ENCODE measurements at places on chromosomes 1 and 21. TPM values are rescaled to one million over a fixed set of nuclear protein-coding genes. Genes with fewer than 3 reads are reported as not detected.

Gene AMY1C
- not detected for total RNA-seq

Gene FCGR3A
- total RNA-seq: not detected

Gene PLEKHN1
- total RNA-seq: 7.9 TPM

Gene TEX38
- not detected for total RNA-seq

Gene PHGDH
- 198 TPM for total RNA-seq

Gene CELA2B
- not detected for total RNA-seq

Gene LCE2A
- total RNA-seq: not detected

Gene DISP1
- total RNA-seq: 7.6 TPM

Gene FOXO6
- total RNA-seq: 0.22 TPM

Gene ZFYVE9
- total RNA-seq: 21.9 TPM

Gene MAP10
- total RNA-seq: not detected

Gene NEXN
- total RNA-seq: 1.8 TPM

Gene SLFNL1
- 0.28 TPM for total RNA-seq

Gene SPATA1
- total RNA-seq: 1.2 TPM

Gene S100A3
- total RNA-seq: 85.7 TPM

Gene GPR37L1
- total RNA-seq: not detected

Gene HCRTR1
- total RNA-seq: not detected

Gene OR2M3
- total RNA-seq: not detected

Gene APH1A
- total RNA-seq: 154 TPM

Gene ZBTB8A
- total RNA-seq: 11.5 TPM

Gene NTRK1
- 0.33 TPM for total RNA-seq

Gene NOTCH2NLA
- total RNA-seq: 102 TPM

Gene SPOCD1
- total RNA-seq: 0.47 TPM

Gene CSF3R
- not detected for total RNA-seq

Gene SLAMF6
- total RNA-seq: not detected

Gene RGS1
- not detected for total RNA-seq

Gene BACE2
- 21.3 TPM for total RNA-seq

Gene CD48
- not detected for total RNA-seq

Gene ADAM30
- not detected for total RNA-seq

Gene FNDC7
- not detected for total RNA-seq

Gene WNT2B
- total RNA-seq: 1.7 TPM

Gene LCE1A
- total RNA-seq: not detected

Gene ANGPTL1
- not detected for total RNA-seq

Gene FABP3
- not detected for total RNA-seq

Gene OR6F1
- total RNA-seq: not detected

Gene CAPZA1
- 150 TPM for total RNA-seq
